Naive thymus-derived CD8-positive, alpha-beta T cell (primary cell): ENCODE measurements at places on chromosomes 12 and 14. TPM values are rescaled to one million over a fixed set of nuclear protein-coding genes. Genes with fewer than 3 reads are reported as not detected.

GRCh38 chr14:24817212-24818057 lies 183.4 kb upstream of the GZMB start:
- no peaks in the 10 kb centered on the region for H3K36me3 ChIP-seq
- no peak for DNase-seq
- H3K27ac ChIP-seq: no peak overlapping the region
- H3K4me1 ChIP-seq: no peaks in the 10 kb centered on the region

DNA sequence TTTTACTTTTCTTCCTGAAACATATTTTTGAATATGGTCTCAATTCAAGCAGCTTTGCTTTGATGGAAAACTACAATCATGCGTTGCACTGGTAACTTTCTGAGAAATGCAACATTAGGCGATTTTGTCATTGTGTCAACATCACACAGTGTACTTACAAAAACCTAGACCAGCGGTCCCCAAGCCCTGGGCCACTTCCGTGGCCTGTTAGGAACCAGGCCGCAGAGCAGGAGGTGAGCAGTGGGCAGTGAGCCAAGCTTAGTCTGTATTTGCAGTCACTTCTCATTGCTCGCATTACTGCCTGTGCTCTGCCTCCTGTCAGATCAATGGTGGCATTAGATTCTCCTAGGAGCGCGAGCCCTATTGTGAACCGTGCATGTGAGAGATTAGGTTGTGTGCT lies 163.7 kb upstream of the NOVA1 start:
- no peak for DNase-seq
- no peak overlapping the region for H3K4me3 ChIP-seq
- no peaks in the 10 kb centered on the region for H3K4me1 ChIP-seq
- H3K27me3 ChIP-seq: no peaks in the 10 kb centered on the region

DNA sequence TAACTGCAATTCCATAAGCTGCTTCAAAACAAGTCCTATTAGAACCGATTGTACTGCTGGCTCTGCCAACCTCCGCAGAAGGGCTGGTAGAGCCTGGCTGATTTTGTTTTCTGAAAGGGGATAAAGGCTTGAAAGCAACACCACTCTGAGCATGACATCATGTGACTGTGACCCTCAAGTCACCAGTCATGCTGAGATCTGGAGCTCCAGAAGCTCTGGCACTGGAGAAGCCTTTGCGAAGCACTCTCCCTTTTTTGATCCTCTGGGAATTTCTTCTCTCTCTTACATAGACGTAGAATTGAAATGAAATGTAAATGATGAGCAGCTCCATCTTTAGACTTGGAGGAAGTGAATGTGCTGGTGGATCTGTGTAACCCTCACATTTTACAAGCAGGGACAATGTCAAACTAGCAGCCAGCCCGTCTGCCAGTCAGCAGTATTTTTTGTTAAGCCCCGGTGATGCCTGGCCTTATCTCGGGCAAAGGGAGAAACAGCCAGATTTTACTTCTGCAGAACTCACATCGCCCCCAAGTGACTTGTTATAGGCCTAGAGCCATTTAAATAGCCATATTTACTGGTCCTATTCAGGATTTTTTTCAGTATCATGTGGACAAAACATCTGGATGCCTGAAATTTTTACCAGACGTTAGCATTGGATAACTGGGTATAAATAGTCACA lies 112.1 kb upstream of the NPAS3 start:
- peaks cover 1% of the 10 kb centered on the region for H3K36me3 ChIP-seq
- no peaks in the 10 kb centered on the region for H3K4me1 ChIP-seq
- no peak overlapping the region for H3K27ac ChIP-seq
- no peak for DNase-seq
- H3K4me3 ChIP-seq: no peak overlapping the region

DNA sequence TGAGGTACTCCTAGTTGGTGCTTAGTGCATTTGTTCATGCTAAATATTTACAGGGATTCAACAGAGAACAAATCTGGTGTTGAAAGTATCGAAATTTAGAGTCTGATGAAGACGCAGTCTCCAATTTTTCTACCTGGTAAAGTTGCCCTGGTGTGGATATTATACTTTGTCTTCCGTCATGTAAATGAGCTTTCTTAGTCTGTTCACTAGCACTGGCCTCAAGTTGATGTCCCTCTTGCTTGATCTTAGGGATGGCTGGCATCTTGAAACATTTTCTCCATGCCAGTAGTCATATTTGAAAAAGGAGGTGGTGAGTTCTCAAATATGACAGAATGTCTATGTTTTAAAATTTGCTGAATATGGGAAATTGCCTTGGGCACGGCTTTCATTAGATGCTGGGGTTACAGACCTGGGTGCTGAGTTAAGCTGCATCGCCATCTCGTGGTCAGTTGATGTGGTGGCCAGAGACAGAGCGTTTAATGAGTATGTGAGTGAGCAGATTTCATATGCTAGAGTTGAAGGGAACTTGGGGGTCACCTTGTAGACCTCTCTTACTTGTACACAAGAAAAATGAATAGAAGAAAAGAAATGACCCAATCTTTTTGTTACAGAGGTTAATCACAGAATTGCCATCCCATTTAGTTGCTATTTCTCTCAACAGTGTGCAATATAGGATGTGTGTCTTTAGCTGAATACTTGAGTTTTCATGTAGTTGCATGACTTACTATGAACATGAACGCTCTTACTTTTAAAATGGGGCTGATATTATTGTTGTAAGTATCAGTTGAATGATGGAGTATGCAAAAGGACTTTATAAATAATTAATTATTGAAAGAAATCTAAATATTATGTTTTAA lies 172.8 kb upstream of the DCN start:
- no peaks in the 10 kb centered on the region for H3K36me3 ChIP-seq
- H3K27me3 ChIP-seq: peaks cover 20% of the 10 kb centered on the region
- H3K27ac ChIP-seq: no peak overlapping the region
- no peak overlapping the region for H3K4me3 ChIP-seq
- DNase-seq: no peak

GRCh38 chr14:100165831-100166440 lies 6.5 kb upstream of the DEGS2 start:
- no peaks in the 10 kb centered on the region for H3K36me3 ChIP-seq
- peak overlapping the region; percentile 86 for H3K4me3 ChIP-seq
- H3K27me3 ChIP-seq: peaks cover 2% of the 10 kb centered on the region
- no peak overlapping the region for H3K27ac ChIP-seq
- peaks cover 16% of the 10 kb centered on the region for H3K4me1 ChIP-seq

The IL26 gene
- total RNA-seq: not detected

The SPIC gene
- not detected for total RNA-seq

The ERH gene
- total RNA-seq: 113 TPM

The TMTC1 gene
- not detected for total RNA-seq

The ZDHHC22 gene
- total RNA-seq: not detected

The ATF7IP gene
- total RNA-seq: 164 TPM

The CCDC38 gene
- total RNA-seq: 0.39 TPM

The KIF21A gene
- total RNA-seq: 12.1 TPM
